ENCODE measurements at places on chromosomes 2 and 18.

DNA sequence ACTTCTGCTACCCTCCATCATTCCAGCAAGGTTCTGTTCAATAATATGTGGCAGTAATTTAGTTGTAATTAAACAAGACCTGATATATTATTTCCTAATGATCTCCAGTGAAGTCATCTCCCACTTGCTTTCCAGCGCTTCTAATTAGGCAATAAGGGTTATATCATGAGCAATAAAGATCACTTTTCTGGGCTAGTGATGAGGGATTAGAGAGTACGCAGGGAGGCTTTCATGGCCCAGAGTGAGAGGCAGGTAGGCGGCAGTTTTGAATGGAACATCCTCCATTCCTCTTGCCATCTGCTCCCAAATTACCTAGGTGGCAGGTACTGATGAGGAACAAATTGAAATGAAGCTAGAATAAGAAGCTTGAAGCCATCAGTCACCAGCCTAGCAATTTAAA is 358.1 kb upstream of the SYT4 start:
- no peak for DNase-seq

- DNase-seq: no peak
These were observed 10.3 kb downstream of the CNRIP1 start for GRCh38 chr2:68309426-68309825.

- no peak for DNase-seq
These were observed 74.2 kb downstream of the HS1BP3 start for GRCh38 chr2:20576598-20577115.

DNA sequence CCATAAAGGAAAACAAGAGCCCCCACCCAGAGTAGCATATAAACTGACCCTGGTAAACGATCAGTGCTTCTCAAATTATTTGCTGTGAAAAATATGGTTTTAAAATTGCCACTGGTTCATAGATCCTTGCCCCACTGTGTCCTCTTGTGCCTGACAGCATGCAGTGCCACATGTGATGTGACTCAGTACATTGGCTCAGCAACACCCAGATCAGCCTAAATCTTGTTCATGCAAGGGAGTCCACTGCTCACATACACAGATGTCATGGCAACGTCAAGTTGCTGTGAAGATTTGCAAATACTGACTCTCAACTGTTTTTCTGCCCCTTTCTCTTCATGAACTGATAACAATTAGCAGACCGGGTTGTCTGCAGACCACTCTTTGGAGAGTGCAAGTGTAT is 91.0 kb downstream of the TMEM182 start:
- DNase-seq: no peak

DNA sequence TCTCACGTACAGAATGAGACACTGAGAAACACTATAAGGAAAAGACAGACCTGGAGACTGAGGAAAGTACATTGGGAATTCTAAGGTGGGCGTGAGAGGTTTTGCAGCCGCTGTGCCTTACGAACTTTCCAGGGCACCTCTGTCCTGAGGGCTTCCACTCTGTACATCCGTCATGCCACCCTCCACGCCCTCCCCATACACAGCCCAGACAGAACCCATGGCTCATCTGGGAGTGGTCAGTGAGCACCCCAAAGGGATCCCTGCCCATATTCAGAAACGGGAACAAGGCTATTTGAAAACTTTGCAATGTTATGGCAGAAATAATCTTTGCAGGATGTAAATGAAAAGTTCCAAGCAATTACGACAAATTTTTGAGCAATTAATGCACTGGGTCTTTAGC is 95.4 kb upstream of the ZNF532 start:
- no peak for DNase-seq

- DNase-seq: no peak
These were observed at the start of gene ARL4C for GRCh38 chr2:234496835-234497593. Gene ARL4C (minus strand): TSS chr2:234497081. CDS start chr2:234496586, 495 bp downstream.

- no peak for DNase-seq
These were observed 15.1 kb downstream of the SPTBN1 start for GRCh38 chr2:54471221-54471711.

DNA sequence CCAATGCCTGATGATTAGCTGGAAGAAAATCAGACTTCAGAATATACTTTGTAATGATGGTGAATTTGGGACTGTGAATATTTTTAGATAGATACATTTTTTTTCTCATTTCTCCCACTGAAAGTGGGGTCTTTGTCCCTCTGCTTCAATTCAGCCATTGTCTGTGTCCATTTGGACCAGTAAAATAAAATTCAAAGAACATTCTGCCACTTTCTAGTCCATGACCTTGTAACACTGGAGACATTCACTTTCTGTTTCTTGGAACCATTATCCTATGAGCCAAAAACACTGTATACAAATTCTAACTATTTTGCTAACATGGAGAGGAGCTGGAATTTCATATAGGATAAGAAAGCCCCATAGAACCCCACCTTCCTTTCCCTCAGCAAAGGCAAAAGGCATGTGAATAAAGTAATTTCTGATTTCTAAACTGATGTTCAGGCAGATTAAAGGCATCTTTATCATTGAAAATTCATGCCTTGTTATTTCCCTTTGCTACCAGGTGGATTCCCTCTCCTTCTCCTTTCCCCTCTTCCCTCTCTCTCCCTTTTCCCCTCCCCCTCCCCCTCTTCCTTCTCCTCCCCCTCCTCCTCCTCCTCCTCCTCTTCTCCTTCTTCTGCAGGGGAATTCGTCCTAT is 2010.4 kb upstream of the LRRTM1 start:
- DNase-seq: no peak

- no peak for DNase-seq
These were observed 14.6 kb upstream of the NFATC1 start for GRCh38 chr18:79380816-79381806.

DNA sequence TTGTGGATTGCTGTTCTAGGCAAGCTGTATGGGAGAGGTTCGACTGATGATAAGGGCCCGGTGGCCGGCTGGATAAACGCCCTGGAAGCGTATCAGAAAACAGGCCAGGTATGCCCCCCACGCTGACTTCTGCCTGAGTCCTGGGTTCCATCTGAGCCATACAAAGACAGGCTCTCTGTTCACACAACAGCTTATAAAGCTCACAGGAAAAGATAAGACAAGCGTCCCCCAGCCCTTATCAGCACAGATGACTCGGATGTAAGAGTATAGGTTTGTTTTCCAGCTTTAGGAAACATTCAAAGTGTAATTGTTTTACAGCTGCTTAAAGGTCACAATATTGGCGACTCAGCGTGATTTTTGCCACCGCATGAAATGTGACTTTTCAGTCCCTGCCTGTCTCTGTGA is 12.7 kb downstream of the CNDP2 start:
- no peak for DNase-seq

- no peak for DNase-seq
These were observed 90.3 kb downstream of the HDAC4 start for GRCh38 chr2:239310401-239311061.

GRCh38 chr2:225282858-225283710 is 116.4 kb upstream of the NYAP2 start:
- DNase-seq: peak; percentile 33

DNA sequence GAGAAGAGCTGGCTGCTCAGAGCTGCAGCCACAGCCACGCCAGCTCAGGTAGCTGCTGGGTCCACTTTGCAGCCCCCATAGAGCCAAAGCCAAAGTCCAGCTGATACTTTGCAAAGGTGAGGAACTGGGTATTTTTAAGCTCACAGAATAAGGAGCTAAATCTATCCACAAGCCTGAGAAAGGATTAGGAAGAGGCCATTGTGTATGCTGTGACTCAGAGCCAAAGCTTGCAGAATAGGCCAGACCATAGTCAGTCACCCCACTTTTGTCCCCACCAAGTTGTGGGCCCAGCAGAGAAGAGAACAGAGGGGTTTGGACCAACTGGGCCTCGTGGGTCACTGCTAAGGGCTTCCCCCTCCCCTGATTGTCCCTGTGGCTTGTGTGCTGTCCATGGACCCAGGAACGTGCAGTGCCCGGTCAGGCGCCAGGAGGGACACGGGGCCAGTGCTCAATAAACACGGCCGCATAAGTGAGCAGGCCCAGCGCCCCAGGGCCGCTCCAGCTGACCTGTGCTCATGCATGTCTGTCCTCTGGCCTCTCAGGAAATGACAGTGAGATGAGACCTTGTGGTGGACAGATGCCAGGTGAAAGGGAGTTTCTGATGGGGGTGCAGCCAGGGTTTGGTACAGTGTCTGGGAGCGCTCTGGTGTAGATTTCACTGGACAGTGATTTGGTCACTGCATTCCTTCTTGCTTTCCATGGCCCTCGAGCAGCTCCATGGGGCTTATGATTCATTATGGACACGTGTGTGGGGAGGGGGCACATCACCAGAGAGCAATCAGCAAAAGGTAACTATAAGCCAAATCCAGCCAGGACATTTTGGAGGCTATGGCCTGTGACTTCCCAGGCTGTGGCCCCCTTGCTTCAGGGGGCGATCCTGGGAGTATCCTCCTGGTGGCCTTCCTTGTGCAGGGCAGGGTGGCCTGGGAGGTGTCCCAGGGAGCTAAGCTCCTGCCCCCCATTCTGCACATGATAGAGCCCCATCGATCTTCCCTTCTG is 31.3 kb downstream of the MAL start:
- no peak for DNase-seq

- no peak for DNase-seq
These were observed 13.0 kb downstream of the VPS4B start for GRCh38 chr18:63409301-63409700.

GRCh38 chr2:113716291-113716690 is 40.2 kb downstream of the SLC35F5 start:
- peak; percentile 13 for DNase-seq

DNA sequence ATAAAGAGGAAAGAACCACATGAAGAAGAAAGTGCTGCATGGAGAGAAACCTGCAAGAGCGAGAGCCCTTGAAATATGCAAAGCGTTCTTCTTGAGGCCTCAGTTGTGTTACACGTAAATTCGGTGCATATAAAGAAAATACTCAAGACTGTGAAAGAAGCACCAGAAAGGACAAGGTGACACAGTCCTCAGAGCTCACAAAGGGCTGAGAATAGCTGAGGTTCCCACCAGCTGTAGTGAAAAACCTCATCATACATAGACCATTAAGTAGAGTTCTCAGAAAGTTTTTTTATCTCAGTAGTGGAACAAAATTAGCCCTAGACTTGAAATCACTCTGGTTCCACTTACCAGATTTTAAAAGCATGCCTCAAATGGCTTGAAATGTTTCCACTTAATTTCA is 980.7 kb upstream of the CRIM1 start:
- no peak for DNase-seq

- DNase-seq: no peak
These were observed 167.1 kb downstream of the RAB3GAP1 start for GRCh38 chr2:135219226-135219625.

DNA sequence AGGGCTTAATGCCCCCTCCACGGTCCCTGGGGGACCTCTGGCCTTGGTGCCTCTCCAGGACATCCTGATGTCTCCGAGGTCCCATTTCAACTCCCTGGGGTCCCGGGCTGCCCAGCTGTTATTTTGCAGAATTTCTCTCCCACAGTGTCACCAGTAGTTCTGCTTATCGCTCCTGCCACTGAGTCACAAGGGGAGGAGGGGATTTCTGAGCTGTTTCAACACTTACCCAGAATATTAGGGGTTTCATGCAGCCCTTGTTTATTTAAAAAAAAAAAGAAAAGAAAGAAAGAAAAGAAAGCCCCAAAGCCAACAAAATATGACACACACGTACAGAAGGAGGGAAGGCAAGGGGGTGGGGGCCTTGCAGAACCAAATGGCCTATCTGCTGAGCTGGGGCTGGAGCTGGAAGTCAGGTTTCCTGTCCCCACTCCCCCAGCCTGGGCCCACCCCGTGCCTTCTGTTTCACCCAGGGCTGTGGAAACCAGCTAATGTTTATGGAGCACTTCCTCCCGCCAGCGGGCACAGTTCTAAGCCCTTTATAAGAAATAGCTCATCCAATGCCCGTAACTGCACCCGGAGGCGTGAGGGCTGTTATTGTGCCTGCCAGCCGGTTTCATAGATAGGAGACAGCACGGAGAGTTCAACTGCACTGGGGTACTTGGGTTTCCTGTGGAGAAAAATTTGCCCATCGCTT is 8.4 kb upstream of the ARID5A start:
- no peak for DNase-seq

GRCh38 chr2:237060534-237061312 is 25.0 kb upstream of the COPS8 start:
- DNase-seq: no peak

DNA sequence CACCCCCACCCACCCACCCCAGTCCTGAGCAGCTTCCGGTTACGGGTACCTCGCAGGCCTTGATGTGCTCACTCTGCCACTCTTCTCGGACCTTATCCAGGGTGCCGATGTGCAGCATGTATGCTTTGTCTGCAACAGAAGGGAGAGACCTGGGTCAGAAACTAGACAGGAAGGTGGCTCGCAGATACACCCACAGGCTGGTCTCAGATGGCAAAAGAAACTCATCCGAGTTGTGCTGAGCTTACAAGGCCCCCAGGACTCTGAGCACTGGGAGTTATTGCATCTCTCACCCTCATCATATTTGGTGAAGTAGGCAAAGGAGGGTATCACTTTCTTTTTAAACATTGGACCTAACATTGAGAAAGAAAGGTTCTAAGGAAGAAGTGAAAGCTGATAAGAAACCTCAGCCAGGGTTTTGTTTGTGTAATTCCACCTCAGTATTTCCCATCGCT is 30.6 kb upstream of the EPG5 start:
- DNase-seq: no peak

GRCh38 chr2:9590641-9591040 is 35.0 kb upstream of the ADAM17 start:
- DNase-seq: no peak

DNA sequence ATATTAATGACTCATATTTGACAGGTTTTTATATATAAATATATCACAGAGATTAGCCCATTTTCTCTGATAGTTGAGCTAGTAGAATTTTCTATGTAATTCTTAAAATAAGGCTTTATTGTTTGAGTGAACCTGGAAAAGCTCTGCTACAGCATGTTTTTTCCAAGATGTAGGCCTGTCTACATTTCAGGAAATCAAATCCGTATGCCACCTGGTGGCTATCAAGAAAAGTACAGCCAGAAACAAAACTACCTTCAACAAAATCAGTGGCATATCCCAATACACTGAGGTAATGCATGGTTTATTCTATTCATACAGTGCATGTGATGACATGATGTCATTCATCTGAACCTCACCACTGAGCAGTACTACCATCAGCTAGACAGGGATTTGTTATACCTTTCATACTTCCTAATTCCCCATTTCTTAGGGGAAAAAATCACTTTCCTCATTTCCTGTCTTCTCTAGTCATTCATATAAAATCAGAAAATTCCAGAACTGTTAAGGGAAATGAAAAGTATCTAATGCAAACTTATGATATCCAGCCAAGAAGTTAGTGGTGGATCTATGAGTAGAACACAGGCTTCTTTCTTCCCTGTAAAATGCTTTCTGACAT is 310.4 kb upstream of the SYT4 start:
- no peak for DNase-seq

DNA sequence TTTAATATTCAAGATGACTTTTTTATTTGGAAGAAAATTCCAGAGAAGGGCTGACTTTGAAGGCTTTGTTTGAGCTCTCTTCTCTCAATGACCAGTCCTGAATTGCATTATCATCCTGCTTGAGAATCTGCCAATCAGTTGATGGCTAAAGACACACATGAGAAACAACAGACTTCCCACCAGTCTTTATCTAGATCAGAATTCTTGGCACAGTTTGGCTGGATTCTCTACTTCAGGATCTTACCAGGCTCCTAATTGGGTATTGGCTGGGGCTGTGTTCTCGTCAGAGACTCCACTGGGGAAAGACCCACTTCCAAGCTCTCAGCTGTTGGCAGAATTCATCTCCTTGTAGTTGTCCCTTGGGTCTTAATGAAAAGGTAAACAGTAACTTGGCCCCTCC is 86.0 kb downstream of the WDSUB1 start:
- no peak for DNase-seq
